Activated CD4-positive, CD25-positive, alpha-beta regulatory T cell treated with anti-CD3 and anti-CD28 coated beads, Interleukin-2, amount 50 U/mL, for 16 hours (primary cell): ENCODE measurements at places on chromosomes 6 and 20.

DNA sequence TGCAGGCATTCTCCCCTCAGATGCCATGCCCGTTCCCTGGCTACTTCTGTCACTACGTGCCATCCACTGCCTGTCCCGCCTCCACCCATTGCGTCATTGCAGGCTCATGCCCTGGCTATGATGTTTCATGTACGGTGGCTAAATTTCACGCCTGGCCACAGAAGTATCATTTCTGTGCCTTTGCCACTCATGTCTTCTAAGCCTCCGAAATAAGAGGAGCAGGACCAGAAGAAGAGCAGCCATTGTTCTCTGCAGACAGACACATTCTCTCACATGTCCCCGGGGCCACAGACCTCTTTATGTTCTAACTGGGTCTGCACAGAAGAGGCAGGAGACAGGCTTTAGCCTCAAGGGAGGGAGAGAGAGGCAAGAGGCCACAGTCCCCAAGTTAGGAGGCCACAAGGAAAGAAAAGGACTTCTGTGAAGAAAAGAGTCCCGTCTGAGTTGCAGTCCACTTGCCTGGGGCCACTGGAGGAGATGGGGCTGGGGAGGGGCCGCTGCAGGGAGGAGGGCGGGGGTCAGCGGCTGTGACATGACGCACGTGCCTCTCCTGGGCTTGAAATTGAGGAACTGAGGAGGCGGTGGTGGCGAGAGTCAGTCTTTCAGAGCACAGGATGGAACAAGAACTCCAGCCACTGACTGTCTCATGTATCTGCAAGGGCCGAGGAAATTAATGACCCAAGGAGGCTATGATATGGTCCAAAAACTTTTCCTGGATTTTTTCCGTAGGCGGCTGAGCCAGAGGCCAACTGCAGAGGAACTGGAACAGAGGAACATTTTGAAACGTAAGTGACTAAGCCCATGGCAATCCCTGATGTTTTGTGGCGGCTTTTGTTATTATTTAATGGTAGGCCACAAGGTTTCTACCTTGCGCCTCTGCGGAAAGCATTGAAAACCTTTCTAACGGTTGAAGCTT is 55.9 kb downstream of the TBC1D7 start:
- no peak for DNase-seq

DNA sequence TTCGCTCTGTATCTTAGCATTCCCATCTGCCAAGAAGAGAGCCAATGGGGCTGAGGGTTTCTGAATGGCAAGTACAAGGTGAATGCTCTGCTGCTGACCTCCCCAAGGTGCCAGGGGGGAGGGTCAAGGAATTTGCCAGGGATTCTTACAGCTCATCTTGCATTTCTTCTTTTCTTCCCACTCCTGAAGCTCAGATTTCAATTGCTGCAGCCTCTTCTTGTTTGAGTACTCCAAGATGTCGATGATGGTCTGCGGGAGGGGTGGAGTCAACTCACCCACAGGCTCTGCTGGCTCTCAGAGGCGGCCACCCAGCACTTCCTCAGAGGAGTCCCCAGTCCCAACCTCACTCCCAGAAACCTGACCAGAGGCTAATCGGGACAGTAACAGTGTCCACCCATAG is 12.4 kb downstream of the C20orf96 start:
- no peak for DNase-seq

- no peak for DNase-seq
Measured at GRCh38 chr20:562232-562897, 18.8 kb upstream of the CSNK2A1 start.

DNA sequence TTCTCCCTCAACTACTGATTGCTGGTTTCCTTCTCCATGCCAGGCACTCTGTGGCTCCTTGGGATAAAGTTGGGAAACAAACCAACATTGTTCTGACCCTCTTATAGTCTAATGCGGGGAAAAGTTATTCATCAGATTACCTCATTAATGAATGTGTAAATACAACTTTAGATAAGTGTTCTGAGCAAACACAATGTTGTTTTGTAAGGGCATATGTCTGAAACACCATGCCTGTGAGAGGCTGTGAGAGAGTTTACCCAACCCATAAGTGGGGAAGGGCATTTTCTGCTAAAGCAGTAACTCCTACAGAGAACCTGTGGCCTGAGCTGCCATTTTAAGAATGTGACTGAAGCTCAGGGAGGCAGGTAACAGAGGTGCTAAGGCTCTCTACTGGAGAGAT is 283.5 kb downstream of the KHDC1L start:
- DNase-seq = no peak

DNA sequence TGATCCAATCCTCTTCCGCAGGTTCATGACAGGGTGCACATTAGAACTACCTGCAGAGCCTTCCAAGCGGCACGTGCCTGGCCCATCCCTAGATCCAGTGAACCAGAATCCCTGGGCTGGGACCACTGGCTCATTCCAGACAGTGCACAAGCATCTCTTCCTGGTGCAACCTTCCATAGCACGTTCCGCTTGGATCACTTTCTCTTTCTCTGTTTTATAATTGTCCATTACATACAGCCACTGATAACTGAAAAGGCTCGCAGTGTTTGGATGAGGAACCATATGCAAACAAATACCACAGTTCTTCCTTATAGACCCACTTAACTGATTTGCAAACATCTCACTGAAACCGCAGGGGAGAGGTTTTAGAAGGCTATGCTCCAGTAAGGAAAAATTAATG is 59.6 kb upstream of the DDR1 start:
- no peak for DNase-seq

DNA sequence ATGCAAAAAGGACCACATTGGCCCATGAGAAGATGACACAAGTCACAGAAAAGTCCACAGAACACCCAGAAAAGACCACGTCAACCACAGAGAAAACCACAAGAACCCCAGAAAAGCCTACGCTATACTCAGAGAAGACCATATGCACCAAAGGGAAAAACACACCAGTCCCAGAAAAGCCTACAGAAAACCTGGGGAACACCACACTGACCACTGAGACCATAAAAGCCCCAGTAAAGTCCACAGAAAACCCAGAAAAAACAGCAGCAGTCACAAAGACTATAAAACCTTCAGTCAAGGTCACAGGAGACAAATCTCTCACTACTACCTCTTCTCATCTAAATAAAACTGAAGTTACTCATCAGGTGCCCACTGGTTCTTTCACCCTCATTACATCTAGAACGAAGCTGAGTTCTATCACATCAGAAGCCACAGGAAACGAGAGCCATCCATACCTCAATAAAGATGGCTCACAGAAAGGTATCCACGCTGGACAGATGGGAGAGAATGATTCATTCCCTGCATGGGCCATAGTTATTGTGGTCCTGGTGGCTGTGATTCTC is 11.2 kb downstream of the MUCL3 start:
- DNase-seq = no peak

DNA sequence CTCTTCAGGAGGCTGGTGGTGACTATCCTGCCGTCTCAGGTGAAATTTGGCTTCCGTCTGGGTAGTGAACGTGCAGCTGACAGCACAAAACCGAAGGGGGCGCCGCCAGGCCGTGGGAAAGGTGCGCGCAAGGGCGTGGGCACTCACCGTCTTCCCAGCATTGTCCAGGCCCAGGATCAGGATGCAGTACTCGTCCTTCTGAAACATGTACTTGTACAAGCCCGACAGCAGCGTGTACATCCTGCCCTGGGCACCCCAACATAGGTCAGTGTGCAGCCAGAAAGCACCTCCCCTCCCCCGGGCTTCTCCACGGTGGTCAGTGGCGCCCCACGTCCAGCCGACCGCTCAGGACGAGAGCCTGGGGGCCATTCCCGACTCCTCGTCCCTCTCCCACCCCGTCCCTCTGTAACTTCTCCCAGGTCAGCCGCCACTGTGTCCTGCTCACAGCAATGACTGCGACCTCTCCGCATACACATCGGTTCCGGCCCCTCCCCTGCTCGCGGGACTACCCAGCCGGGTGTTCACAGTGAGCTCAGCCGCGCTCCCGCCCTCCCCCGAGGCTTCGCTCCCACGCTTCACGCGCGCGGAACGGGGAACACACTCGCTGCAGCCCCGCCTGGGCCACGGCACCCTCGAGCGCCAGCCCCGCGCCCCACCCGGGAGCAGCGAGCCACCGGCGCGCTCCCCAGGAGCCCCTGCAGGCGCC is 771 bp downstream of the ARFRP1 start:
- DNase-seq = no peak

GRCh38 chr6:104118274-104118673 is 741.4 kb downstream of the HACE1 start:
- no peak for DNase-seq

GRCh38 chr6:39102821-39103136 is 12.2 kb downstream of the SAYSD1 start:
- no peak for DNase-seq

GRCh38 chr6:132275066-132275970 is 126.0 kb downstream of the MOXD1 start:
- DNase-seq = no peak

GRCh38 chr6:28809947-28810658 is 113.7 kb downstream of the TRIM27 start:
- no peak for DNase-seq

DNA sequence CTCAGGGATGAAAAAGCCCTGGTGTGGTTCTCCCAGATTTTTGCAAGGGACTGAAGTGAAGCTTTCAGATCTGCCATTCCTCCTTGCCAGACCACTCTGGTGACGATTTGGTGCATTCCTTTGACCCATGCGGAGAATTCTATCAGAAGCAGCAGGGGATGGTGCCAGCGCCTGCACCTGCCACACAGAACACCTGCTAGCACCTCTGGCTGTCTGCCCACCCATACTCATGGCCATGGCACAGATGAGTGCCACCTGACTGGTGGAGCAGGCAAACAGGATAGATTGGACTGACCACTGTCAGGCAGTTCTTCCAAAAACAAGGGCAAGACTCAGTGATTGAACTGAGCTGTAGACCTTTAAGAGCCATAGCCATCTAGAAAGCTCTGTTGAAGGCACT is 107.1 kb downstream of the CDYL start:
- DNase-seq = no peak

- DNase-seq = no peak
Measured at GRCh38 chr20:63148696-63149095, 67.2 kb downstream of the YTHDF1 start.

- DNase-seq = no peak
Measured at GRCh38 chr6:42452171-42453030, 675 bp upstream of the TRERF1 start.

GRCh38 chr6:166442131-166442685 is 59.5 kb upstream of the MPC1 start:
- no peak for DNase-seq

DNA sequence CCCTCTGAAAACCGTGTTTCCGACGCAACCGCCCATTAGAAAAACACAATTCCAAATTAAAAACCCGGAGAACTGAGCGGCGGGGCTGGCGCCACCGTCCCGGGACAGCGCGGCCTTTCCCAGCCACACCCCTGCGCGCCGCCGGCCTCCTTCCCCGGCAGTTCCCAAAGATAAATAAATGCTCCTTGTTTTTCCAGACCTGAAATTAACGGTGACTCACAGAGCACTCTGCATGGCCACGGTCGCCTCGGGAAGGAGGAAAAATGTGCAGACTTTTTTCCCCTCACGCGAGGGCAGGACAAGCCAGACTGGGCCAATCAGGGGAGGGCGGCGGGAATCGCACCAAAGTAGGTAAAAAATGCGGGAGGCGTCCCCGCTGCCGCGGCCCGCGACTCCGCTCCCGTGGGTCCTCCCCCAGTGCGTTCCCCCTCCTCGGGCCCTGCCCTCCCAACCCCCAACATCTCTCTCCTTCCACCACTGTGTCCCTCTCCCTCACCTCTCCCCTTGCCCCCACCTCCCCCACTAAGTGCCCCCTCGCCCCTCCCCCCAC is 828 bp upstream of the DSTN start:
- DNase-seq = no peak

GRCh38 chr6:36127462-36128016 is 2.8 kb upstream of the MAPK13 start:
- no peak for DNase-seq

DNA sequence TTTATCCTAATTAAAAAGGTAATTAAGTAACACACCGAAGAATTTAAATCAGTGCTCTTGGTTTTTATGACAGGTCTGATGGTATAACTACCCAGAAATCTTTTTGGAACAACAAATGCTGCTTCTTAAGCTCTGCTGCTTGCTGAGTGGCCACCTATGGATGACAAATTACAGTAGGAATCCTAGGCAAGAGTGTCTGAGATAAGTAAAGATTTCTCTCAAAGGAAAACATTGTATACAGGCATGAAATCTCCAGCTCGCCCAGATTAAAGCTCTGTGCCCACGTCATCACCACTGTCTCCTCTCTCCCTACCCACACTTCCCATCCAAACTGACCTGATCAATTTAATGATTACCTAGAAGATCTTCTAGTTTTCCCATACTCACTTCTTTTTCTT is 1083.0 kb upstream of the MAP3K7 start:
- DNase-seq = no peak

DNA sequence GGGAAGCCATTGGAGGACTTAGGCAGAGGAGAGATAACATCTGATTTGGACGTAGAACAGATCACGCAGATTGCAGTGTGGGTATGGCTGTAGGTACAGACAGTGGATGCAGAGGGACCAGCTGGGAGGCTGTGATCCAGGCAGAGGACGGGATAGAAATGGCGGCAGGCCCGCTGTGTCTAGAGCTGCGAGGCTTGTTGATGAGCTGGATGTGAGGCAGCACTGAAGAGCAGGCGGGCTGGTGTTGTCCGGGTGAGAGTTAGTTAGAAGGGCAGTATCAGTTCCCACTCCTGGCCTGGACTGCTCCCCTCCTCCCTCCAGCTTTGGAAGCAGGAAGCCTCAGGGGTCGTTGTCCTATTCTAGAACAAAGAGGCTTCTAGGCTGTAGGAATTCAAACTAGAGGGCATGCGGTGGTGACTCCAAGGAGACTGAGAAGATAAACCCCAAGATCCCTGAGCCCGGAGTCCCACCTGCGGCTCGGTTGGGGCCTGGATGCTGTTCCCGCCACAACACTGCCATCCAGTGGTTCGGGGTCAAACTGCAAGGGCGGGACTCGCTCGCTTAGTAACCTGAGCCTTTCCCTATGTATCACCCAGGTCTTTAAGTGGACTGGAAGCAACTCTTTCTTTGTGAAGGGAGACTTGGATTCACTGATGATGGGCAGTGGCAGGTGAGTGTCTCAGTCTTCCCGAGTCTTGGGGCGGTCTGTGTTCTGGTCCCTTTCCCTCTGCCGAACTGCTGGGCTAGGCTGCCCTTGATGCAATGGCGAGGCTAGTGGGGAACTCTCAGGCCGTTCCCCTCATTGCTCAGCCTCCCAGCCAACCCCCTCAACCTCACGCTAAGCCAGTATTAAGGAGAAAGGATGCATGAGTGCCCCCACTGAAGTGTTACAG is 11.2 kb downstream of the TLDC2 start:
- peak; percentile 54 for DNase-seq

DNA sequence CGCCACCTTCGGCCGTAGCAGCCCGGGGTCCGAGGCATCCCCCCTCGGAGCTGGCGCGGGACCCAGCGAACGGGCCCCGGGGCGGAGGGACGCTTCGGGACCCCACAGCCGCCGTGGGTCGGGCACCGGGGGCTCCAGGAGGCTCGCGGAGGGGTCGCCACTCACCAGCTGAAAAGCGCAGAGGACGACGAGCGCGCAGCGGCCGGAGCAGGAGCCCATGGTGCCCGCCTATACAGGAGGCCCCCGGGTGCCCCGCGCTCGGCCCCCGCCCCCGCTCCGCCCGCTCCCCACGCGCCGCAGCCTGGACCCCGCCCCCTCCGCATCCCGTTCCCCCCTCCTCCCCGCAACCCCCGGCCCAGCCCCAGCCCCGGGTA is at the start of gene NKAIN4:
Gene NKAIN4 (minus strand): TSS at position 232 of the 374 bp plus-strand sequence. CDS start 13 bp downstream, at position 219.
- no peak for DNase-seq

- DNase-seq = no peak
Measured at GRCh38 chr6:15444081-15444731, 198.3 kb downstream of the JARID2 start.

- DNase-seq = no peak
Measured at GRCh38 chr6:79463621-79464050, 73.6 kb downstream of the LCA5 start.
